ENCODE measurements at places on chromosomes 11 and 22.
A peak's percentile ranks its signal among the peaks of the same experiment; 100 is the strongest.

- DNase-seq = peak; percentile 73
Measured at GRCh38 chr11:17014833-17015626, 816 bp upstream of the PLEKHA7 start.

DNA sequence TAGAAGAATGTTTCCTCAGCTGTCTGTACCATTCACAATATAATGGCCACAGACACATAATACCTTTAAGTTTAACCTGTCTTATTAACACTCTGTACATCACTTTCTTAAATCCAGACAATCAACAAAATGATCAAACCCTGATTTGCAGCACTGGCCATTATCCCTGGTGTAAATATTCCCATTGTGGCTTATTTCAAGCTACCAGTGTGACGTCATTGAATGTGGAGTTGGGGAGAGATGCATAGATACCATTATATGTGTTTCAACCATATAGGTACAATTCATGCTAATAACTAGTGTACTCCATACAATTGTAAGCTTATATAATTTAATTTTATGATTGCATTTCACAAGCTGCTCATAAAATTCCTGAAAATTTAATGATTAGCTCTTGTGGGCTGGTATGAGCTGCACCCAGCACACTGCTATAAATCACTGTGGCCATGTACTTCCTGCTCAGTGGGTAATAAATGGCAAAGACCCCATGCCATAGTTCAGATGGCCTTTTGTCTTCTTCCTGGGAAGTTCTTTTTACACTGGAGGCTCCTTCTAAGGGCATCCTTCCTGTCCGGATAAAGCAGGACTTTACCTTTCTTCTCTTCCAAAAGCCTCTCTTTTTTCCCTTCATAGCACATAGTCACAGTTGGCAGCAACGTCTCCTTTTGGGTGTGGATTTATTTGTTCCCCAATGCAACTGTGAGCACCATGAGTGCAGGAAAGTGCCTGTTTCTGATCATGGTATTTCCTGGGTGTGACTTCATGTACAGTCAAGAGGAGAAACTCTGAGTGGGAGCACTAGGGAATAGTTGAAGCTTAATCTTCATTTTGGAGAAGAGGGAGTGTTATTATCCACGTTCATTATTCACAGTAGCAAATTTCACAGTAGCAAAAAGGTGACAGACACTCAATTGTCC is 87.8 kb downstream of the MIAT start:
- DNase-seq = no peak

DNA sequence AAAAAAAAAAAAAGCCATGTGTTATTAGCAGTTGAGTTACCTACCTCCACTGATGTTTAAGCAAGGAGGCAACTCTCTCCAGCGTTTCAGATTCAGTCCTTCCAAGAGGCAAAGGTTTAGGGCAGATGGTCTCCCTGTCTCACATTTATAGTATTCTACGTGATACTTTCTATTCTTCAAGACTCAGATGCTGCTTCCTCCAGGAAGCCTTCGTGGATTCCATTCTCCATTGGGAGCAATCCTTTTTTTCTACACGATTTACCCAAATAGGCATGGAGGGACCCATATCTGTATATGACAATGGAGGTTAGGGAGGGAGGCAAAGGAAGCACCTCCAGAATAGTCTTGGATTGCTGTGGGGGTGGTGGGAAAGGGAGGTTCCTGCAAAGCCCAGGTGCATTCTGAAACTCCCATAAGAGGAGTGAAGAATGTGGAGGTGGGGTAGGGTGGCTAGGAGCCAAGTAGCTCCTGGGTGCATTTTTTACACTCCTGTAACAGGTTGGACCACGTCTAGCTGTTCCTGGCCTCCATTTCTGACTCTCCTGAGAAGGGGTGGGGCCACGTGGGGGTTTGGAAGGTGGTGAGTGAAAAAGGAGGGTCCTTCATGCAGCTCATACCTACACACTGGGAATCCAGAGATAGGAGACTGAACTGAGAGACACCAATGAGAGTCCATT is 16.2 kb downstream of the YPEL4 start:
- DNase-seq = no peak

DNA sequence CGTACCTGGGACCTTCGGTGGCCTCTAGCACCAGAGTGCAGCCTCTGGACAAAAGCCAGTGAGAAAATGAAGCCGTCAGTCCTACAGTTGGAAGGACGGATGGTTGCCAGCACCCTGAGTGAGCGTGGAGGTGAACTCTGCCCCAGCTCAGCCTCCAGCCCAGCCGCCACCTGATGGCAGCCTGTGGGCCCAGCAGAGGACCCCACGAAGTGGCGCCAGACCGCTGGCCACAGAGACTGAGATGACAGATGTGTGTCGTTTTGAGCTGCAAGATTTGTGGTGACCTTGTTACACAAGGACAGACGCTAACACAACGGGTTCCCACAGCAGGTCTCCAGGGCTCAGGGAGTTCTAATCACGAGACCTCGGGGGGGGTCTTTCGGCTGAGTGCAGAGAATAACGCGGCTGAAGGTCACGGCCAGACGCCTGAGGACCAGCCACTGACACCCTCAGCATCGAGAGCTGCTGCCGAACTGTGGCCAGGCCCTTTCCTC is 75.0 kb downstream of the BRD1 start:
- DNase-seq = no peak

DNA sequence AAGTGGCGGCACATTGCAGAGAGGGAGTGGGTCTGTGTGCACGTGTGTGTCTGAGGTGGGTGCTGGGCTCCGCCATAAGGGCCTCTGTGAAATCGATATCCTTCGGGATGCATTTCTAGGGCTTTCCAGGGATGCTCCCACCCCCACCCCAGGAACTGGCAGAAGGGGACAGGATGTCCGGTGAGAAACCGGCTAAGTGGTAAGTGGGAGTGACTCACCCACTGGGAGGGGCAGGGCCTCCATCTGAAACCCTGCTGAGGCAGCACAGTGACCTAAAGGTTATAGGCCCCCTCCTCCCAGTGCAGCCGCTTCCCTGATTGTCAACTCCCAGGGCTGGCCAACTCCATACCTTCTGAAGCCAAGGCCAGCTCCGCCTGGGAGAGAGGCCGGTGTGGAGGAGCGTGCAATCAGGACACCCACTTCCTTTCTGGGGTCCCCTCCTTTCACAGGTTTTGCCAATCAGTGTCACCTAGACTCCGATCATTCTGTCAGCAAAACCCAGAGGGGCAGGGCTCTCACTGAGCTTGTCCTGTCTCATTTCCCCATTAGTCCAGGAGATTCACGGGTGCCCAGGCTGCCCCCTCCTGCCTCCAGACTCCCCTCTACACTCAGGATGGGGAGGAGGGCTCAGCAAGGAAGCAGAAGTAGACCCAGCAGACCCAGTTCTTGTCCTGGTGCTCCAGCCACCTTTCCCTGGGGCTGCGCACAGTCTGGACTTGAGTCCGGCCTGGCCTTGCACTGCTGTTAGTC is 44.5 kb downstream of the NECTIN1 start:
- DNase-seq = peak; percentile 85

GRCh38 chr11:57596266-57596885 is 1.1 kb upstream of the SERPING1 start:
- no peak for DNase-seq

DNA sequence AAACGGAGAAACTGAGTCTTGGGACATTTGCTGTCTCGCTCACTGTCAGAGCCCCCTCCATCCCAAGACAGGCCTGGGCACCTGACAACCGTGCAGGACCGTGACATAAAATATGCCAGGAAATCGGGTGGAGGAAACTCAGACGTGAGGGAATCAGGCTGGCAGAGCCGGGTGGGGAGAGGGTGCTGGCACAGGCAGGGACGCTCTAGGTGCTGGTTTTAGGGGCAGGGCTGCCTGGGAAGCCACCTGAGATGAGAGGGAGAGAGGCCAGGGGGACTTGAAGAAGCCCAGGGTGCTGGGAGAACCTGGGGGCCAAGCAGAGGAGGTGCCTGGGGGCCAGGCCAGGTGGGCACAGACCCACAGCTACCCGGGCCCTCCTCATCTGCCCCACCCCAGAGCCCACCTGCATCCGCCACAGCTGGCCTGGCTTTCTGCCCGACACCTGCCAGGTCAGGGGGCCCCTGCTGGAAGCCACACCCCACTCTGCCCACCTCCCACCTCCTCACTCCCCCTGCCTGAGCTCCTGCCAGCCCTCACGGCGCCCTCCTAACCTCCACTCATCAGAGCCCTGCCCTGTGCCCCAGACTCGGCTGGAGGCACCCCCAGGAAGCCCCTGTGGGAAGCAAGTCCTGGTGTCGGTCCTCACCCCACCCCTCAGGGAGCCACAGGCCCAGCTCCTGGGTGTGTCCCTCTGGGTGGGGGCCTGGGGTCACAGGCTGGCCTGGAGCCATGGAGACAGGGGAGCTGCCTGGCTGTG is 27.3 kb upstream of the MUC5AC start:
- no peak for DNase-seq

GRCh38 chr11:59224351-59224928 is 11.7 kb upstream of the MPEG1 start:
- no peak for DNase-seq

GRCh38 chr11:126896025-126896424 is 104.5 kb downstream of the KIRREL3 start:
- no peak for DNase-seq

GRCh38 chr11:128201801-128202200 is 385.6 kb downstream of the ETS1 start:
- DNase-seq = no peak

DNA sequence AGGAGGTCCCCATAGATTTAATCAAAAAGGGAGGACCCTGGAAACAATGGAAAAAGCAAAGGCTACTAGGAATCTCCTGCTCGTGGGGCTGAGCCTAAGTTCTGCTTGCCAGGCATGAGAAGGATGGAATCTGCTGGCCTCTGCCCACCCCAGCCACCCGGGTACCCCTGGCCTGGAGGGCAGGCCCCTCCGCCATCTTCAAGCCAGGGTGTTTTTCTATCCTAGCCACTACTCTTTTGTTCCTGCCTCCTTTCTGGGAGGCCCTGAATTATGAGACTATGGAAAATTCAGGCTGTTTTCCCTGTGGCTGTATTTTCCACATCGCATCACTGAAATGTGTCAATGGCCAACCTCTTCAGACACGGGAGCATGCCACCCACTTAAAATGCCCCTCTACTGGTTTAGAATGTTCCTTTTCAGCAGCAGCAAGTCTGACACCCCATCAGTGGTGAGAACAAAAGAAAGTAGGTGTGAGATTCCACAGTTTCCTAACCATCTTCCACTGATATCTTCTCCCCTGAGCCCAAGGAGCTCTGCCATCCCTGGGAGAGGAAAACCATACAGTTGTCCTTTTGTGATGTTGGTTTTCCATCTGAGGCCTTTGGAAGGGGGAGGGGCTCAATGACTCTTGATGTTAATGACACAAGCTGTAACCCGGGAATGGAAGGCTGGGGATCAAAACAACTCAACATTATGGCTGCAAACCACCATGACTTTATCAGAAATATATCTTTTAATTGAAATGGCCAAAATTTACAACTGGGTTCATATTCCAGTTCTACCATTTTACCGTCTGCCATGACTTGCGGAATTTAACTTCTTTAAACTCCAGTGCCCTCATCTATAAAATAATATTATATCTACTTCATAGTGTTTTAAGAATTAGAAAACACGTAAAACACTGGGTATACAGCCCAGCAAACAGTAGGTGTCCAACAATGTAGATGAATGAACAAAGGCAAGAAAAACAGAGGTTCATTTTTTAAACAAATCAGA is 22.2 kb downstream of the DKK3 start:
- no peak for DNase-seq

DNA sequence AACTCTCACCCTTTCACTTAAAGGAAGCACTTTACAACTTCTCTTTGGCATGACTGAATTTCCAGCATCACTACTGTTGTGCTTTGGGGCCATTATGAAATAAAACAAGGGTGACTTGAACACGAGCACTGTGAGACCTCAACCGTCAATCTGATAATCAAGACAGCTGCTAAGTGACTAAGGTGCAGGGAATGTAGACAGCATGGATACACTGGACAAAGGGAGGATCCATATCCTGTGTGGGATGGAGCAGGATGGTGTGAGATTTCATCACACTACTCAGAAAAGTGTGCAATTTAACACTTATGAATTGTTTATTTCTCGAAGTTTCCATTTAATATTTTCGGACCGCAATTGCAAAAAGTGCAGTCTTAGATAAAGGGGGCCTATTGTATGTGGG is 16.1 kb upstream of the EXPH5 start:
- DNase-seq = no peak

- peak; percentile 98 for DNase-seq
Measured at GRCh38 chr11:72112143-72112977, at the start of gene ANAPC15. TSS of gene ANAPC15 (minus strand) at chr11:72112695. CDS start at chr11:72111276, 1,419 bp downstream.

DNA sequence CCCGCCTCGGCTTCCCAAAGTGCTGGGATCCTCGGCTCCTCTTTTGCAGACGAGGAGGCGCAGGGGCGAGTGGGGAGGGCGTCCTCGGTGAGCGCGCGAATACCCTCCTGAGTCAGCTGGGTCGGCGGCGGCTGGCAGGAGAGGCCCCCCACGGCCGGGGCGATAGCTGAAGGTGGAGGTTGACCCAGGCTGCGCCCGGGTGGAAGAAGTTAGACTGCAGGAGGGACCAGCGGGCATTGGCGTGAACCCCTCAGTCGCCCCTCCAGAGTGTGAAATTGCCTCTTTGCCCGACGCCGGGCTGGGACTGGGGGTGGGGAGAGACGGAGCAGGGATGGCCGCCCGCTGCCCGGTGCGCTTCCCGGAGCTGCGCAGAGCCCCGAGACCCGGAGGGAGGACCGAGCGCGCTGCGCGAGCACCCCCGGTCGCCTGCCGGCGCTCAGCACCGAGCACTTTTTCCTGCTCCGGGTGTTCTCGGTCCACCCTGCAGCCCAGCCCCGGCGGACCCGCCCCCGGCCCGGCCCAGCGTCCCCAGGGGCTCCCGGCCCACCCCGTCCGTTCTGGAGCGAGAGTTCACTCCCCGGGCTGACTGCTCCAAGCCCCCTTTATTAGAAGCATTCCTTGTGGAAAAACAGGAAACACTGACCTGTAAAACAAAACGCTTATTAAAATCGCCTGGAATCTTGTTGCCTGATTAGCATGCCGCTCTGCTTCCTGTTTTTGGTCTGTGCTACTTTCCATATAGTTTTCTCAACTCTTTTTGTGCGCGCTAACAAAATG is 13.7 kb upstream of the CPT1A start:
- no peak for DNase-seq

DNA sequence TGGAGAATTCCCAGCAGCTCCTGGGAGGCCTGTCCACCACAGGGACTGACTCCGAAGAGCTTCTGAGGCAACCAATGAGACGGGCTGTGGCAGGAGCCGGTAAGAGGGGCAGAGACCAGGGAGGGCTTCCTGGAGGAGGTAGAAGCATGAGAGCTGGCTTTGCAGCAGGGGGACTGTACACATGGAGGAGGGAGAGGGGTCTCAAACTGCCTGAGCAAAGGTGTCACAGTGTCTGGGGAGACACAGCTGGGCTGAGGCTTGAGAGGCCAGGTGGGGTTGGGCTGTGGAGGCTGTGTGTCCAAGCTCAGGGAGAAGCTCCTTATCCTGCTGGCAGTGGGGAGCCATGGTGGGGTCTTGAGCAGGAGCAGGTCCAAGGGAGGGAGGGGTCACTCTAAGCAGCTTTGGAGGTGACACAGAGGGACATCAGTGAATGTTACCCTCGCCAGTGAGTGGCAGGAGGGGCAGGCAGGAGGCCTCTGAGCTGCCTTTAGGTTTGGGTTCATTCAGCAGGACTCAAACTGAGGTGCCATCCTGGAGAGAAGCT is 4.6 kb upstream of the RHOD start:
- DNase-seq = no peak

GRCh38 chr11:5336331-5336730 is 7.0 kb downstream of the OR51B5 start:
- DNase-seq = no peak
